ENCODE measurements at places on chromosomes 5 and 9. TPM values are rescaled to one million over a fixed set of nuclear protein-coding genes. Genes with fewer than 3 reads are reported as not detected.

PITX1 gene
- total RNA-seq, result not detected

C9 gene
- total RNA-seq, result not detected

AHRR gene
- 1.8 TPM for total RNA-seq

GZMA gene
- not detected for total RNA-seq

CETN3 gene
- 24.5 TPM for total RNA-seq

HTR1A gene
- 4.7 TPM for total RNA-seq

FBN2 gene
- 18.4 TPM for total RNA-seq

CDKN2B-AS1 gene
- total RNA-seq, result not detected

ACOT12 gene
- not detected for total RNA-seq

PCDHGB7 gene
- total RNA-seq, result 11.7 TPM

PTCH1 gene
- total RNA-seq, result 36.9 TPM

C9orf50 gene
- total RNA-seq, result not detected

ENTPD2 gene
- 1.1 TPM for total RNA-seq

KLHL3 gene
- 11.7 TPM for total RNA-seq

SOWAHA gene
- 0.52 TPM for total RNA-seq

PCDHA3 gene
- total RNA-seq, result 4.0 TPM

IFNA13 gene
- not detected for total RNA-seq

NACC2 gene
- total RNA-seq, result 16.5 TPM

TBC1D9B gene
- total RNA-seq, result 34.5 TPM

GABRA6 gene
- total RNA-seq, result not detected

Measured in GM23338 (cell line).